ENCODE measurements at places on chromosomes 12 and 14.

GRCh38 chr14:97276573-97276972 lies 479.4 kb downstream of the VRK1 start:
- no peak for DNase-seq

DNA sequence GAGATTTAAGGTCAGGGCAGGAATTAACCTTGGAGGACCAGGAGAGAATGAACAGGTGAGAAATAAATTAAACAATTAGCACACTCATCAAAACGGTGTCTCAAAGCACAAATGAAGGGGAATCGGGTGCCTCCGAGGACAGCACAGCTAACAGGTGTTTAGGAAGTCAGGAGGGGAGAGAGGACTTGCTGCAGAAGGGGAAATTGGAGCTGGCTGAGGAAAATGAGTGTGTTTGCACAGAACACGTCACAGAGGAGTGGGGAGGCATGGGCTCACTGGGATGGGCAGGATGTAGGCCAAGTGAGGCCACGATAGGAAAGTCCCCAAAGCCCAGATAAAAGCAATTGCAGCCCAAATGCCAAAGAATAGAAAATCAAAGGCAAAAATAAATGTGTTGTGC lies 121.7 kb downstream of the ZNF664 start:
- peak; percentile 85 for DNase-seq

DNA sequence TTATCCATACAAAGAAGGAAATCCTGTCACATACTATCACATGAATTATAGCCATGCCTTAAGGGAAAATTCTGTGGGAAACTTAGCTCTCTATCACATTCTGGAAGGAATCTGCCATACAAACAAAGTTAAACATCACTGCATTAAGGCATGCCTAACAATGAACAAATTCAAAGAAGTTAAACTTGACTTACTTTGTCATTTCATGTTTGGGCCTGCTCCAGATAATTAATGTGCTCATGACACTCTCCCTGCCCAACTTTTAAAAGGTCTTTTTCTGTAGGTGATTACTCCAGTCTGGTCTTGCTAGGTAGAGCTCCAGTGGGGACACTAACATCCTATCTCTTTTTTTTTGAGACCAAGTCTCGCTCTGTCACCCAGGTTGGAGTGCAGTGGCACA lies 230.5 kb downstream of the AEBP2 start:
- DNase-seq, result no peak

DNA sequence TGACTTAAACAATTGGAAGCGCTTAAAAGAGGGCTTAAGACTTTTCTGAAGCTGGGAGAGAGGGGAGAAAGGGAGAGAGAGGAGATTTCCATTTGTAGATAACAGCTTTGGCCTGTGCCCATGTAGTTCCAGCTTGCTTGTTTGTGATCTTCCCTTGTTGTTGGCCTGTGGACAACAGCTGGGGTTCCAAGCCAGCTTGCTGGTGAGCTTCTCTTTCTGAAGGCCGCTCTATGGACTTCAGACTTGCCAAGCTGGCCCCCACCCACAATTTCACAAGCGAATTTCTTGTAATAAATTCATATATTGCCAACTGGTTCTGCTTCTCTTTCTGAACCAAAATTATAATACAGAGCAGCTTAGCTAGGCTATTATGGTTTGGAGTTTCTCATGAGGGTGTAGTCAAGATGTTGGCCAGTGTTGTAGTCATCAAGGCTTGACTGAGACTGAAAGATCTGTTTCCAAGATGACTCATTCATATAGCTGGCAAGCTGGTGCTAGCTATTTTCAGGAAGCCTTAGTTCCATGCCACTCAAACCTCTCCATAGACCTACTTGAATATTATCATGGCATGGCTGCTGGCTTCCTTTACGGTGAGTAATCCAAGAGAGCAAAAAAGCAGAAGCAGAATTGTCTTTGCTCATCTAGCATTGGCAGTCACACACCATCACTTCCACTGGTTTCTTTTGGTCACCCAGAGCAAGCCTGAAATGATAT lies 89.4 kb downstream of the ATP23 start:
- peak; percentile 18 for DNase-seq

DNA sequence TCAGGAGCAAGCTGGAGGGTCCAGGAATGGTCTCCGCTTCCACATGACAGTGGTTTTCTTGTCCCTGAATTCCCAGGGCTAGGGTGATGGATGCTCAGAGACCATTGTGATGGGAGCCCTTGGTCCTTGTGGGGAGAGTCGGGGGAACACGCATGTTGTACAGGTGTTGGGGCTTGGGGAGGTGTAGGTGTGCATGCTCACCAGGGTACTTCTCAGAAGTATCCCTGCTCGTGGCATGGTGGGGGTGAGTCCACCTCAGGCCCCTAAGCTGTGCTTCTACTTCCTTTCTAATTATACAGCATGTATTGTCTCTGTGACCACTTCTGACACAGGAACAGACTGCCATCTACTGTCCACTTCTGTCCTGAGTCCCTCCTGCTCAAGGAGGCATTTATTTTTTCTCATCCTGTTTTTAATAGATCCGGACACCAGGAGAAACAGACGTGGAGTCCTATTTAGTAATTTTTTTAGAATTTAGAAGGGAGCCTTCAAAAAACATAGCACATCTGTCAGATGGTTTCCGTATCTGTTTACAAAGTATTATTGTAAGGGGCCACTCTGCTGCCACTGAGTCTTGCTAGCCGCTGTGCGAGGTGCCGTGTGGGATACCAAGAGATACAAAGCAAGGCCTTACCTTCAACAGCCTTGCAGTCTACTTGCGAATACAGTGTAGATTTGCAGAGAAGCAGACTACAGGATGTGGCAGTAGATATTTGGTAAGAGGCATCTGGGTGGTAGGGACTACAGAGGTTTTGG lies 10.5 kb downstream of the NTF3 start:
- peak; percentile 81 for DNase-seq

DNA sequence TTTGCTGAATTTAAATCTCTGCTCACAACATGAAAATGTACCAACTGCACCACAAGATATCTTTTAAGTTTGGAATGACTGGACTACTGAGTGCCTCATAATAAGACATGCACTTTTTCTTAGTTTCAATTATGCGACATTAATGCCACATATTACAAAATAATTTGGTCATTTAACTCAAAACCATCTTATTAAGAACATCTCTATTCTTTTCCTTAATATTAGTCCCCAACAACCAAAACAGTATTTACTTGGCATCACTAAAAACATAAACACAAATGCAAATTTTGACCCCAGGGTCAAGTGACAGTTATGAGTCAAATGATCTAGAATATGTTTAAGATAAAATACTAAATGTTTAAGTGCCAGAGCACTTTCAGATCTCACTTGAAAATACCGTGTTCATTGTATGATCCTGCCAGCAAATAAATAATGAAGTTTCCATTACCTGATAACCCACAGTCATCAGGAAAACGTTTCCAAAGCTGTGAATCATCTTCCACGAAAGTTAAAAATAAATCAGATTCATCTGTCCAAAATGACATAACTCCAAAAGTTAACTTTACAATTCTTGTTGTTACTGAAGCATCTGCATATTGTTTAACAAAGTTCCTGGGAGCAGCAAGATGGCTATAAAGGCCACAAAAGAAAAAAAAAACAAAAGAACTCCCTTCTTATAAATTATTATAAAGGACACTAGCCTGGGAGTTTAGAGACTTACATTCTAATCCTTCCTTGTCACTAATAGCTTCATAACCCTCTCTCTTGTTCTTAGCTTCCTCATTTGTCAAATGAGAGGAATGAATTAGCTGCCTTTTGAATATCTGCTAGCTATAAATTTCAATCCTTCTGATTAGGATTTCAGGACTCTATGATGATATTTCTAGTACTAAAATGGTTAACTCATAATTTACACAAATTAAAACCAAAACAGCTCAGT lies 30.5 kb upstream of the AP4S1 start:
- no peak for DNase-seq

DNA sequence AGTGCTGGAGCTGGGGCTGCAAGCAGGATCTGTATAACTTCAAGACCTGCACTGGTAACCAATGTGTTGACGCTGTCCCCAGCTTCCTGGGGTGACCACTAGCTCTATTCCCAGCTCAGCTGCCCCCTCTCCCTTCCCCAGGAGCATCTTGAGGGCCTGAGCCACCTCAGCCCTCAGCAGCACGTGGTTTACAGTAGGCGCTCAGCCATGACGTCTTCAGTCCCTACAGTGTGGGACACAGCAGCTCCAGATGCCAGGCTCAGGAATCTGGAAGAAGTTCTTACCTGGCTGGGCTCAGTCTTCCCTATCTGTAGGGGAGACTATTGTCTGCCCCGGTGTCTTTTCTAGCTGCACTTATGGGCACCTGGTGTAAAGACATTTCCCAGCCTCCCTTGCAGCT lies 8.6 kb downstream of the SDS start:
- no peak for DNase-seq

DNA sequence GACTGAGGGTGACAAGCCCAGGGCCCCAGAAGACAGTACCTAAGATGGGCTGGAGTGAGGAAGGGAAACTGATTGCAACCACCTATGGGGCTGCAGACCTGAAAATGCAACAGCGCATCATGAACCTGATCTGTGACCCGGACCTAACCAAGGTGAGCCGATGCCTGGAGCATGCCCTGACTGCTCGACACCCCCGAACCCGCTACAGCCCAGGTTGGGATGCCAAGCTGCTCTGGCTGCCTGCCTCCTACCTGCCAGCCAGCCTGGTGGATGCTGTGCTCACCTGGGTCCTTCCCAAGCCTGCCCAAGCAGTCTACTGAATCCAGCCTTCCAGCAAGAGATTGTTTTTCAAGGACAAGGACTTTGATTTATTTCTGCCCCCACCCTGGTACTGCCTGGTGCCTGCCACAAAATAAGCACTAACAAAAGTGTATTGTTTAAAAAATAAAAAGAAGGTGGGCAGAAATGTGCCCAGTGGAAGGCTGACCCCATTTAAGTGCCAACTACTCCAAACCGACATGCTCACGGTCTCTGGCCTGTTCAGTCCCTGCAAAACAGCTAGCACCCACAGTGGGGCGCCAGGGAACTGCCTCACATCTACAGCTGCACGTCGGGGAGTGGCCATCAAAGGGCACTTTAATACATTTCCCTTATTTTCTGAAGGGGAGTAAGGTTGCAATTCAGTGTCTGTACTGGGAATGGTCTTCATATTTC lies 4.2 kb downstream of the RDH5 start:
- DNase-seq, result no peak

DNA sequence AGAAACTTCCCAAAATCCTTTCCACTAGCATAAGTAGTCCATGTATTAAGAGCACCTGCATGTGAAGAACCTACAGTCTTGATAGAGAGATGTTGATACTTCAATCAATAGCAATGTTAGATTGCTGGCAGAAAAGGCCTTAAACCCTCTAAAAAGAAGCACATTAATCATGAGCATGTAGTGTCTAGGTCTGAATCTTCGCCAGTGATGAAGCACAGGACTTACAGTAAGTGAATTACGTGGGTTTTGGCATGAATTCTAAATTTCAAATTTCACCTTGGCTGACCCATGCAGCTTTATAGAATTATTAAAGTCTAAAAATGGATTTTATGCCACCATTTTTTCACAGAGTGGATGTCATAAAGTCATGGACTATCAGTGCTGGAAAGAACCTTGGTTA lies 791.6 kb upstream of the NOVA1 start:
- no peak for DNase-seq

DNA sequence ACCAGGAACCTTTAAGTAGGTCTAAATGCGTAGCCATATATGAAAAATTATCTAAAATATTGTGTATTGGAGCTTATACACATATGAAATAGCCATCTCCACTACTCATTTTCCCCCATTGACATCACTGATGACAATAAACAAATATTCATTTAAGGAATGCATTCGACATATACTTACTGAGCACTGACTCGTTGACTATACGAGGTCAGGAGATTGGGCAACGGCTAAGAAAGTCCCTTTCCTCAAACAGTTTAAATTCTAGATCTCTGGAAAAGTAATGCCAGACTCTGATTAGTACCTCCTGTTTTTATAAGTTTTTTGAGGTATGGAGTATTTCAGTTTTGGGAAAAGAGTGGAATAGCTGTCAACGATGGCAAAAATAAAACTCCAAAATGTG lies 139.4 kb upstream of the DIO2 start:
- DNase-seq, result no peak

DNA sequence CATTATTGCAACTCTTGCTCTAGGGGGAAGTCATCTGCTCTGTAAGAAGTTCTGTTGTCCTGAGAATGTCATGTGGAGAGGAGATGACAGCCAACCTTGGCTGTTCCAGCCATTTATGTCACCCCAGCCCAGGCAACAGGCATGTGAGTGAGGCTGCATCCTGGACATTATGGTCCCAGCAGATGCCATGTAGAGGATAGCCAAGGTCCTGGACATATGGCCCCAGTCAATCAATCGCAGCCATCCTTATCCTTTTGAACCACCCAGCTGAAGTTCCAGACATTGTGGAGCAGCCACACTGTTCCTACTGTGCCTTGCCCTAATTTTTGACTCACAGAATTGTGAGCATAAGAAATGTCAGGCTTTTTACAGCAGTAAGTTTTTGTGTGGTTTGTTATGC lies 84.9 kb downstream of the AVPR1A start:
- no peak for DNase-seq

DNA sequence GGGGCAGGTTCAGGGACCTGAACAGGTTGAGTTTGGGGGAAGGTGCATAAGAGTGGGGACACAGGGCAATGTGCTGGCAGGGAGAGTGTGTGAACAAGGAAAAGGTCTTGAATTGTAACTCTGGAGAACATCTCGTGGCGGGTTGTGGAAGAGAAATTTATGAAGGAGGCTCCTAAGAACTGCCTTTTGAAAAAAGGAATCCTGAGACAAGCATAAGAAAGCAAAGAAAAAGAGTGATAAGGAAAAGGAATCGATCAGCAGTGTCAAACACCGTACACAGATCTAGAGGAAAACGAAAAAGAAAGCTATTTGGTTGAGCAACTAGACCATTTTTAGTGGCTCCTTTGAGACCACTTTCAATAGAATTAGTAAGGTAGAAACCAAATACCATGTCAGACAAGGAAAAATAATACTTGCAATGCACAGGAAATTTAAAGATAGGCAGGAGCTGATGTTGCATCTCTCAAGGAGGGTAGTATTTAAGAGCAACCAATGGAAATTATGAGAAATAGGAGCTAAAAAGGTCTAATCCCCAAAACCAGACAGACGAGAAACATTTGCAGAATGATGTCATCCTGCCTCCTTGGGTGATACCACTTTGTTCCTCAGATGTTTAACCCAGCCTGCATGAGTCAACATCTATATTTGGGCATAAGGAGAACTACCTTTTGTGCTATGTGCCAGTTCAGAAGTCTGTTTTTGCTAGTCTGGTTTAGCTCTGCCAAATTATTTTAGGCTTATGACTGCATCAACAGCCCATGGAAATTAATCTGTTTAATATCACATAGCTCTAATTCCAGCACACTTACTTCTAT lies 64.5 kb upstream of the STK38L start:
- DNase-seq, result peak; percentile 79

DNA sequence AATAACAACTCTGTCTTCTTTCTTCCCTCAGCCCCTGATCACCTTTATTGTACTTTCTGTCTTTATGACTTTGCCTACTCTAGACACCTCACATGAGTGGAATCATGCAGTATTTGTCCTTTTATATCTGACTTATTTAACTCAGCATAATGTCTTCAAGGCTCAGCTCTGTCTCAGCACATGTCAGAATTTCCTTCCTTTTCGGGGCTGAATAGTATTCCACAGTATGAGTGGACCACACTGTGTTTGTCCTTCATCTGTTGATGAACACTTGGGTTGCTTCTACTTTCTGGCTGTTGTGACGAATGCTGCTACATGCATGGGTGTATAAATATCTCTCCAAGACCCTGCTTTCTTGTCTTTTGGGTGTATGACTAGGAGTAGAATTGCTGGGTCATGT lies 117.6 kb downstream of the KIF26A start:
- no peak for DNase-seq
